ENCODE measurements at places on chromosomes 3 and 15.

- DNase-seq = peak; percentile 6
These were observed 35.7 kb downstream of the MGA start for GRCh38 chr15:41695750-41696436.

- DNase-seq = no peak
These were observed 110.8 kb downstream of the TNIK start for GRCh38 chr3:171349392-171349791.

- no peak for DNase-seq
These were observed 390 bp upstream of the TLE3 start for GRCh38 chr15:70098153-70098460.

GRCh38 chr3:191641789-191642188 is 180.8 kb downstream of the PYDC2 start:
- no peak for DNase-seq

DNA sequence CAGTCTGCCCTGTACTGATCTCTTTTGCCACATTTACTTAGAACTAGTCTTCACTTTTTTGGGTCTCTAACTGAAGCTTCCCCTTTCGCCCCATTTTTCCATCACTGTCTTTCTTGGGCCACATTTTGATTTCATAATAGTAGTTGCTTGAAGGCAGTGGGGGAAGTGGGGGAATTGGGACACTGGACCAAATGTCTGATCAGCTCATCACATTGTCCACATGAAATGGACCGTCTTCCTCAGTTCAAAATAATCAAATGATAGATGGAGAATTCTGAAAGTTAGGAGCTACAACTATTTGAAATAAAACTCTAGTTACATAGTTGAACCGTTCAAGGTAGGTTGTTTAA is 747 bp downstream of the PDCD6IP start:
- no peak for DNase-seq
